Activated naive CD4-positive, alpha-beta T cell treated with anti-CD3 and anti-CD28 coated beads, Interleukin-2, amount 50 U/mL, for 16 hours (primary cell): ENCODE measurements at places on chromosomes 13 and 19.

DNA sequence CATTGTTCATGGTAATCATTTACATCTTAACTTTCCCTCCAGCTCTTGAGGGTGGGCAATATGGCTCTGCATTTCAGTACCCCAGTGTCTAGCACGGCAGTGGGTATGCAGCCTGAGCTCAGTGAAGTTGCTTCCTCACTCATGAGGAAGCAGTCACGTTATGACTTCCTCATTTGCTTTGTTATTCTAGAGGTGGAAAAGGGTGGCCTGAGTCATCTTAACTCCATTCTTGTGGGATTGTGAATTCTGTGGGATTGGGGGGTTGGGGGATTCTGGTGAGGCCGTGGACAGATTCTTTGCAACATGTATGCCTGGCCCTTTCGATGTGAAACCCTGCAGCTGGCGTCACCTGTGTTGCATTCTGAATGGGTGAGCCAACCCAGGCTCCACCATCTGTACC, 406.7 kb upstream of the ZNF507 start:
- no peak for DNase-seq

GRCh38 chr19:48646001-48646721, at the start of gene CA11:
CA11 (minus strand) TSS chr19:48646187; CDS start chr19:48645632, 555 bp downstream.
- peak; percentile 92 for DNase-seq

GRCh38 chr13:104310861-104311260, 1244.6 kb upstream of the SLC10A2 start:
- DNase-seq = no peak

GRCh38 chr13:110644892-110645521, 29.7 kb downstream of the NAXD start:
- DNase-seq = peak; percentile 36

DNA sequence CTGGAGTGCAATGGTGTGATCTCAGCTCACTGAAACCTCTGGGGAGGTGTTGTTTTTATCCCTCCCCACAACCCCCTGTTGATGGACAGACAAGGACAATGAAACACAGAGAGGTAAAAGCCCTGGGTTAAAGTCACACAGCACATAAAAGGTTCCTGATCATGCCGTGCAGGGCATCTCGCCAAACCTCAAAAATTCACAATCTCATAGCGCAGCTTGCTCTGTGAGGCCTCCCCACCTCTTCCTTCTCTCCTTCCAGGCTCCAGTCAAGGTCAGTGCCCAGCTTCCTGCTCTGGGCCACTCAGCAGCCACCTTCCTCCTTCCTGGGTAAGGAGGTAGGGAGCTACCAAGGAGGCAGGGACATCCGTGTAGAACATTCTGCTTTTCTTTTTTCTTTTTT, 2.3 kb downstream of the FUT2 start:
- no peak for DNase-seq

- DNase-seq = no peak
These were observed 32.6 kb downstream of the CLEC4M start for GRCh38 chr19:7795555-7796161.

DNA sequence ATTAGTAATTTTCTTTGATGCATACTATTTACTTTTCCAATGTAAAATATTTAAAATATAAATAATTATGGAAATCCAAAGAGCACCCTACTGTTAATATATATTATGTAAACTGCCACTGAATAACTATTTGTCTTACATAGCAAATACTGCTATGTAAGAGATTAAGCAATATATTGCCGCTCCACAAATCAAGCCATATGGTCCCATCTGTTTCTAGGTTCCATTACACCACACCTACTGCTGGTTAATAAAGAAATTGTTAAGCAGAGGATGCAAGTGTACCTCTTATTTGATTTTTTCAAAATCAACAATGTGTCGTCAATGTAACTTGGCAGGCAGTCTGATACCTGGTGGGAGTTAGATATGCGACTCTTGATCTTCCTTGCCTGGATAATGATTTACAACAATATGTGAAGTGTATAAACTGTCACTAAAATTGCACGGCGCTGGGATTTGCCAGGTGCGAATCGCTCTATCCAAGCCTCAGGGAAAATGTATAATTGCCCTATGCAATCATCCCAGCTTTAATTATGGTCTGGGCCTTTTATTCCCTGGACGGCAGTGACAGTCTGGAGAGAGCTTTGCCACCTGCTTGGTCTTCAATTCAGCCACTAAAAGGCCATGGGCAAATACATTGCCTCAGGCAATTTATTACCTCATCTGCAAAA, 16.0 kb downstream of the SMAD9 start:
- no peak for DNase-seq

DNA sequence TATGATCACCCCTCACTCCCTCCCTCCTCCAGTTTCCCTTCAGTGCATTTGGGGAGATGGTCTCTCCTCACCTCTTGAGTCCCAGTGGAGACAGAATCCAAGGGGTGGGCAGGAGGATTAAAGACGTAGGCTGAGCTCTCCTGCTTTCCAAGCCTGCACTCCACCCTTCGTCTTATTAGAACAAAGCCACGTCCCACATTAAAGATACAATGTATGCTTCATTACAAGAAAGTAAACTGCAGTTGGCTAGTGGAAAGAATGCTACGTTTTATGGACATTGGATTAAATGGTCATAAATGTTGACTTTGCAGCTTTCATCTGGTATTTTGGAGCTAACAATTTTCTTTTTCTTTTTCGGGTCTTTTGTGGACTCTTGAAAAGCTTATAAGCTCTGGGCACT, 1.5 kb upstream of the KLK11 start:
- DNase-seq = no peak

DNA sequence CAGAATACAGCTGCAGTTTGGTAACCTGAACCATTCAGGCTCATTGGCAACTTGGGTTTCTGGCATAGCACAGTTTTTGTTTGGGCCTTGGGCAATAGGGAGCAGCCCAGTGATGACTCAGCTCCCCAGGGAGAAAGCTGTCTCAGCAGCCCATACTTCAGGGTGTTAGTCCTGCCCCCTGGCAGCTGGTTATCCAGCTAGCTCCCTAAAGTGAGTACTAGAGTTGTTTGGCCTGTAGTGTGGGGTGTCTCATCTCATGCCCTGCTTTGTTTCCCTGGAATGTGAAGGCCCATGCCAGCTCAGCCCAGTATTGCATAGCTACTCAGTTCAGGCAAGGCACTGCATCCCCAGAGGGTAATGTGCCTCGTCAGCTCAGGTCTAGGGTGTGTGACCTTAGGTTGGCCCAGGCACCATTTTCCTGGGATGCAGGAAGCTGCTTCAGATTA, 18.2 kb upstream of the ZNF543 start:
- no peak for DNase-seq

DNA sequence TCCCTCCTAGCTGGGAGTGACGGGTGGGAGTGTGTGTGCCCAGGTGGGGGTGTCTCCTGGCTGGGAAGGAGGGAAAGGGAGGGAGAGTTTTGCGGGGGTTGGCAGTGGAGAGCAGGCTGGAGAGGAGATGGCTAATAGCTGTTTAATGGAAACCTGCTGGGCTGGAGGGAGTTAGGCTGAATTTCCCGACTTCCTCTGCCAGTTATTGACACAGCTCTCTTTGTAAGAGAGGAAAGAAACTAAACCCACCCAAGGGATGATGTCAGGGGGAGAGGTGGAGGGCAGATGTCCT, 10.2 kb upstream of the ILF3 start:
- no peak for DNase-seq

DNA sequence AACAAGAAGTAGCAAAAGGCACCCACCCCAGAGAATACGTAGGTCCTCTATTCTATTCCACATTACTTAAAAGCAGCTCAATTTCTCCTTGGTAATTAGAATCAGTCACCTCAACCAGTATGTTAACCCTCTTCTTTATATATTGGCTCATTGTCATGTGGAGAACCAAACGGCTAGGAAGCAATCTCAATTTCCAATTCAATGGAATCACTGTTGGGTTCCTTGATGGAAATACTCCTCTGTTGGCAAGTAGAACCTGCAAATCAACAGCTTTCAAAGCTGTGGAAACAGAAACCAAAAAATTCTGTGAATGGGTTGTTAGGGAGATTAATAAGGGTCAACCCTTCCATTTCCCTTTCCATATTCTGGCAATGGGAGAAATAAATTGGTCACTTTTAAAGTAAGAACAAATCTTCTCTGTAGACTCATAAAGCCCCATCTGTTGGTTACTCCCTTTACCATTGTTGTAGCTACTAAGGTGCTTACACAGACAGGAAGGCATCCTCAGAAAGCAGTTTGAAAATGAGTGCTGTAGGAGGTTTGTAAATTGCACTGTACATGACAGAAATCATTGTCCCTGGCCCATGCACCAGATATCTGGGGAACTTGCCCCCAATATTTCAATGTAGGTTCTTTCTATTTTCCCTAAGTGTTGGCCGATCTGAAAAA, 138.6 kb upstream of the UFM1 start:
- DNase-seq = no peak

DNA sequence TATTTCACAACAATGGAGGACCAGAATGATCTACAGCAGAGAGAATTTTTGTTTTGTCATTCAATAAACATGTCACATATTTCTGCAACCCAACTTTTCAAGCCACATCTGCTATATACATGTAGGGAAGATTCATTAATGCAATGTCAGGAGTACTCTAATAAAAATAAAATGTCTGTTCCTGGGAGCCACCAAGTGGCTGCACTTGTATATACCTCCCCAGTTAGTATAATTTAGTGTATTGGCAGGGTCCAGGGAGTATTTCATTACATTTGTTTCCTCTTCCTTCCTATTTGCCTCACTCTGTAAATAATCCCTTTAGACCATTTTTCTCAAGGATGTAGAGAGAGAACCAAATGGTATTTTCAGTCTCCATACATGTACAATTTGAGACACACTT, 1169.0 kb downstream of the DIAPH3 start:
- DNase-seq = no peak

DNA sequence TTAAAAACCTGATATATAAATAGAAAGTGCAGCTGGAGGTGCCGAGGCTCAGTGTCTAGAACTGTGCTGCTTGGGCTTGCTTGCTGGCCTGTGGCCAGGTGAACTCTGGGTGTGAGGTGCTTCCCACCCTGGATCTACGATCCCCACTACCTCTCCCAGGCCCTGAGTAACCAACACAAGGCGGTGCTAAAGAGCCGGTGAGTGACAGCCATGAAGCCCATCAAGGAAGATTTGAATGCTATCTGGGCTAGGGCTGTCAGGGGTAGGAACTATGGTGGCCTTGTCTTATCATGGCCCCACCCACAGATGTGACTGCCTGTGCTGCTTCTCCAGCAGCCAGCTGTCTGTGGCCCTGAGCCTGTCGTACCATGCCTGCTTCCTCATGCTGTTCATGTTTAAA, 25.6 kb upstream of the ZNF91 start:
- no peak for DNase-seq
